ENCODE measurements at places on chromosomes 16 and 17. TPM values are rescaled to one million over a fixed set of nuclear protein-coding genes. Genes with fewer than 3 reads are reported as not detected.

Gene KRTAP9-4
- total RNA-seq = not detected

GRCh38 chr16:52070341-52071057 is 476.4 kb downstream of the TOX3 start:
- no peak overlapping the region for H3K27ac ChIP-seq
- no peak overlapping the region for H3K4me3 ChIP-seq
- no peaks in the 10 kb centered on the region for H3K27me3 ChIP-seq
- H3K36me3 ChIP-seq = no peaks in the 10 kb centered on the region

DNA sequence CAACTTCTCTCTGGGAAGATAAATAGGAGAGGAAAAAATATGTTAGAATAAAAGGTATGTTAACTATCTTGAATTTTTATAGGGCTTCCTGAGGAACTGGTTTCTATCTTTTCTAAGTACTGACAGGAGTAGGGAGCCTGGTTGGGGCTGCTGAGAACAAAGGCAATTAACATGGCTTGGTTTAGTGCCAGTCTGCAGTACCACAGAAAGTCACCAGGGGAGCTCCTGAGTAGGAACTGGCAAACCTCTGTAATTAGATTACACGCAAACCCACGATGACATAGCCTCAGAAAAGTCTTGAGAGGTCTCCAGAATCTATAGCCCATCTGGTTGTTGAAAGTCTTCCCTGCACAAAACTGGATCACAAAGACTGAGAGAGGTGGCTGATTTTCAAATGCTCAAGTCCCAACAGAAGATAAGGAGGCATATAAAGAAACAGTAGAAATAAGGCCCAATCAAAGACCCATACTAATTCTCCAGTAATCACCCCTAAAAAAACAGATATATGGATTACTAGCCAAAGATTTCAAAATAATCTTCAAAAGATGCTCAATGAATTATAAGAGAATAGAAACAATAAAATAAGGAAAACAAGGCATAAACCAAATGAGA is 11.7 kb upstream of the CNTNAP4 start:
- H3K4me1 ChIP-seq = no peaks in the 10 kb centered on the region
- H3K27me3 ChIP-seq = no peaks in the 10 kb centered on the region
- DNase-seq = peak; percentile 32
- no peak overlapping the region for H3K27ac ChIP-seq
- no peaks in the 10 kb centered on the region for H3K36me3 ChIP-seq

Gene BHLHA9
- total RNA-seq = not detected

DNA sequence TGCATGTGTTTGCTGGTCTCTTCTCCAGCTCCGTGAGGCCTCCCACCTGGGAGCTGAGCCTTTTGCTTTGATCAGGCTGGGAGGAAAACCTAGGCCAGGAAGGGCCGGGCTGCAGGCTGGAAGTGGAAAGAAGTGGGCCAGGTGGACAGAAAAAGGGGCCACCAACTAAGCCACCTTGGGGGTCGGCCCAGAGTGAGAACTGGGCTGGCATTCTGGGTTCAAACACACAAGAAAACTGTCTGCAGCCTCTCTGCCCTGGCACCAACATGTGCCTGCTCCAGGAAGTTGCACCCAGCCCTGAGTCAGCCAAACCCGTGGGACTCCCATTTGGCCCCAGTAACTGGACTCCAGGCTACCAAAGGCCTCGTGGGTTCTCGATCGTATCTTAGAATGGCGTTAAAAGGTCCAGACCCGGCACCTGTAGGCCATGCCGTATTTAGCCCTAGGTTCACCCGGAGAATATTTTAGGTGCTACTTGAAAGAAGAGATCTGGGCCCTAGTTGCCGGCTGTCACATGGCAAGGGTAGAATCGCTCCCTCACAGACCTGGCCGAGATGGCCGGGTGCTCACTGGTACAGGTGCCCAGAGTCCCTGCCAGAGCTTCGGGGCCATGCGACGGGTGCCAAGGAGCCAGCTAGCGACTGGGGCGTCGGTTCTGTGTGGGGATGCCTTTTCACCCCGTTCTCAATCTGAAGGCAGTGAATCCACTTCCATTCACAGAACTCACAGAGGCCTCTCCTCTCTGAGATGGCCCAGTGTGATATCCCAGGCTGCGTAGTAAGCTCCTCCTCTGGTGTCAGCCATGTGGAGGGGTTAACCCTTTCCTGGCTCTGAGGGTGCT is 236.6 kb downstream of the MRTFB start:
- H3K4me1 ChIP-seq = peaks cover 13% of the 10 kb centered on the region
- peak overlapping the region; percentile 85 for H3K27ac ChIP-seq
- H3K4me3 ChIP-seq = peak overlapping the region; percentile 22
- no peaks in the 10 kb centered on the region for H3K36me3 ChIP-seq

Gene WNK4
- total RNA-seq = 0.28 TPM

GRCh38 chr16:65117811-65118448 is 3.9 kb downstream of the CDH11 start:
- H3K36me3 ChIP-seq = no peaks in the 10 kb centered on the region
- DNase-seq = peak; percentile 65
- no peak overlapping the region for H3K27ac ChIP-seq

Gene ARL5C
- 0.71 TPM for total RNA-seq

GRCh38 chr16:8283195-8283594 is 307.1 kb downstream of the TMEM114 start:
- no peaks in the 10 kb centered on the region for H3K27me3 ChIP-seq
- no peak overlapping the region for H3K27ac ChIP-seq
- H3K4me3 ChIP-seq = no peak overlapping the region
- no peaks in the 10 kb centered on the region for H3K4me1 ChIP-seq
- no peak for DNase-seq
- H3K36me3 ChIP-seq = no peaks in the 10 kb centered on the region

Gene GNG13
- not detected for total RNA-seq

- no peak overlapping the region for H3K27ac ChIP-seq
- DNase-seq = no peak
- no peaks in the 10 kb centered on the region for H3K27me3 ChIP-seq
- H3K36me3 ChIP-seq = no peaks in the 10 kb centered on the region
- H3K4me1 ChIP-seq = no peaks in the 10 kb centered on the region
Observed at GRCh38 chr17:15440347-15440746, 27.1 kb downstream of the CDRT4 start.

GRCh38 chr17:281365-281999 is 71.1 kb downstream of the RPH3AL start:
- peak; percentile 23 for DNase-seq
- no peak overlapping the region for H3K27ac ChIP-seq
- H3K27me3 ChIP-seq = no peaks in the 10 kb centered on the region
- peaks cover 4% of the 10 kb centered on the region for H3K36me3 ChIP-seq
- H3K4me1 ChIP-seq = no peaks in the 10 kb centered on the region
- H3K4me3 ChIP-seq = no peak overlapping the region

Gene XYLT1
- 5.5 TPM for total RNA-seq

Gene CSH2
- not detected for total RNA-seq

GRCh38 chr16:2715966-2716885 is 3.8 kb downstream of the PRSS27 start:
- no peaks in the 10 kb centered on the region for H3K36me3 ChIP-seq
- DNase-seq = no peak
- H3K27me3 ChIP-seq = no peaks in the 10 kb centered on the region
- no peak overlapping the region for H3K27ac ChIP-seq

- no peaks in the 10 kb centered on the region for H3K4me1 ChIP-seq
- DNase-seq = no peak
- no peak overlapping the region for H3K4me3 ChIP-seq
- no peak overlapping the region for H3K27ac ChIP-seq
- no peaks in the 10 kb centered on the region for H3K36me3 ChIP-seq
Observed at GRCh38 chr16:78743556-78743955, 644.1 kb downstream of the WWOX start.

DNA sequence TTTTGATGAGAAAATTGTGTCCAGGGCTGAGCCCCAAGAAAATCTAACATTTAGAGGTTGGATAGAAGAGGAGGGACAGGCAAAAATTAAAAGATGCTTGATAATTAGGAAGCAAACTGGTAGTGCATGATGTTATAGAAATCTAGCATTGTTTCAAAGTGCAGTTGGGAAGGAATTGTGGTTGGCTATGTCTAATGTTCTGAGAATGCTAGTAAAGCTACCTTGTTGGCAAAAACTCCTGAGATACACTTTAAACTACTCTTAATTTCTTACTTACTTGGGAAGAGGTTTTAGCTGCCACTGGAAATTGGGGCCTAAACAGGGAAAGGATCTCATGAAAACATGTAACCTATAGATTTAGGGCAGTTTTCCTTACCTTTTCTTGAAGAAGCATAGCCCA is 48.3 kb downstream of the MAP2K4 start:
- H3K4me3 ChIP-seq = no peak overlapping the region
- no peak overlapping the region for H3K27ac ChIP-seq

DNA sequence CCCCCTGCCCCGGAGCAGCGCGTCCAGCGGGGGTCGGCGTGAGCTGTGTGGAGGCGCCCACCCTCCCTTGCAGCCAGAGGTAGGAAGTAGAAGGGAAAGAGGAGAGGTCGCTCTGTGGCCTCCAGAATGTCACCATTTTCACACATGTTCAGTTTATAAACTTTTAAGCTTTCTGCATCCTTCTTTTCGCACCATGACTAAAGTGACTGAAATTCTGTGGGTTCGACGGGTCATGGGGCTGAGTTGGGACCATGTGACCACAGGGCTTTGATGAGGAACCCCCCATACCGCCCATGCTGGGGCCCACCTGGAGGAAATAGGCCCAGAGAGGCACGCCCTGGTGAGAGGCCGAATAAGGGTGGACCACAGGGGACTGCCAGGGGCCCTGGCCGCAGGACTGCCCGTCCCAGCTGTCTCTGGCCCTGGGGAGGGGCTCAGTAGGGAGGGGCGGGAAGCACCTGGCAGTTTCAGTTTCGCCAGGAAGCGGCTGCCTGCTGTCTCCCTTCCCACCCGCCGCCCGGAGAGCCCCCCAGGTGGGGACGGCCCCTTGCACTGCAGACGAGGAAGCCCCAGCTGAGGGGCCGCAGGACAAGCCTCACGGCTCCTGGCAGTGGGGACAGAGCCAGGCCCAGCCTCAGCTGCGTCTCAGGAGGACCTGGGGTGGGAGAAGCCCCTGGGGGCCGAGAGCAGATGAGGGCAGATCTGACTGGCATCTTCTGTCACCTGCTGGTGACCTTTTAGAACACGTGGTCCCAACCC is 9.0 kb downstream of the CBFA2T3 start:
- H3K4me3 ChIP-seq = no peak overlapping the region
- no peaks in the 10 kb centered on the region for H3K27me3 ChIP-seq
- no peaks in the 10 kb centered on the region for H3K4me1 ChIP-seq

Gene ETV4
- 1.7 TPM for total RNA-seq

Gene TMEM235
- total RNA-seq = not detected

DNA sequence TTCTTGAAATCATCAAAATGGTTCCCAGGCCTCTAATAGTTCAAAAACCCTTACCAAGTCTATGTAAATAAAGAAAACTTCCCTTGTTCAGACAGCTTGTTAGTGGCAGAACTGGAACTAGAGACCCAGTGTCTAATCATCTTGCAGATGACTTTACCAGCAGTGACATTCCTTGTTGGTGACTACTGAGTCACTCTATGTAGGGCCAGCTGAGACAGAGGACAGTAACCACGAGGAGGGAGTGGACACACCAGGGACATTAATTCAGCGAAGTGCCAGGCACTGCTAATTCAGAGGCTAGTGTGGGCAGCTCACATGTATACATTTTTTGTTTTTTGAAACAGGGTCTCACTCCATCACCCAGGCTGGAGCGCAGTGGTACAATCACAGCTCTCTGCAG is 6.1 kb upstream of the HEATR3 start:
- no peaks in the 10 kb centered on the region for H3K27me3 ChIP-seq
- no peaks in the 10 kb centered on the region for H3K36me3 ChIP-seq
- no peak overlapping the region for H3K4me3 ChIP-seq
- H3K4me1 ChIP-seq = no peaks in the 10 kb centered on the region

- H3K4me3 ChIP-seq = no peak overlapping the region
- no peaks in the 10 kb centered on the region for H3K27me3 ChIP-seq
- peaks cover 21% of the 10 kb centered on the region for H3K4me1 ChIP-seq
- H3K36me3 ChIP-seq = no peaks in the 10 kb centered on the region
Observed at GRCh38 chr17:47278561-47278960, 24.9 kb downstream of the ITGB3 start.

- no peaks in the 10 kb centered on the region for H3K4me1 ChIP-seq
- DNase-seq = no peak
- H3K4me3 ChIP-seq = no peak overlapping the region
- no peaks in the 10 kb centered on the region for H3K27me3 ChIP-seq
Observed at GRCh38 chr16:25060920-25061319, 45.8 kb upstream of the ARHGAP17 start.

DNA sequence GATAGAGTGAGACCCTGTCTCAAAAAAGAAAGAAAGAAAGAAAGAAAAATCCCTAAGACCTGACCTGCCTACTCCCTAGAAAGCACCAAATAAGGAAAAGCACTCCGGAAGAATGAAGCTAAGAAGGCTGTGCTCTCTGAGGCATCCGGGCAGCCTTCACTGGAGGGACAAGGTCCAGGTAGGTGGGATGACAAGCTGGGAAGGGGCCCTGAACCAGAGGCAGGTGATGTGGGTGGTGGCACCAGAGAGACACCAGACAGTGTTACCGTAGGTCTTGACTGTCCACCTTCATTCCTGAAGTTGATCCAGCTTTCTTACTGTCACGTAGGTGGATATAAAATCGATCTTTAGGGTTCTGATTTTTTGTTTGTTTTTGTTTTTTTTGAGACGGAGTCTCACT is 26.3 kb downstream of the SMTNL2 start:
- no peak overlapping the region for H3K27ac ChIP-seq
- no peaks in the 10 kb centered on the region for H3K36me3 ChIP-seq
- DNase-seq = no peak
- no peaks in the 10 kb centered on the region for H3K4me1 ChIP-seq

GRCh38 chr17:48472411-48473281 is 42.6 kb upstream of the SKAP1 start:
- H3K4me3 ChIP-seq = no peak overlapping the region
- no peak overlapping the region for H3K27ac ChIP-seq
- H3K27me3 ChIP-seq = no peaks in the 10 kb centered on the region
- H3K4me1 ChIP-seq = no peaks in the 10 kb centered on the region
- no peak for DNase-seq

DNA sequence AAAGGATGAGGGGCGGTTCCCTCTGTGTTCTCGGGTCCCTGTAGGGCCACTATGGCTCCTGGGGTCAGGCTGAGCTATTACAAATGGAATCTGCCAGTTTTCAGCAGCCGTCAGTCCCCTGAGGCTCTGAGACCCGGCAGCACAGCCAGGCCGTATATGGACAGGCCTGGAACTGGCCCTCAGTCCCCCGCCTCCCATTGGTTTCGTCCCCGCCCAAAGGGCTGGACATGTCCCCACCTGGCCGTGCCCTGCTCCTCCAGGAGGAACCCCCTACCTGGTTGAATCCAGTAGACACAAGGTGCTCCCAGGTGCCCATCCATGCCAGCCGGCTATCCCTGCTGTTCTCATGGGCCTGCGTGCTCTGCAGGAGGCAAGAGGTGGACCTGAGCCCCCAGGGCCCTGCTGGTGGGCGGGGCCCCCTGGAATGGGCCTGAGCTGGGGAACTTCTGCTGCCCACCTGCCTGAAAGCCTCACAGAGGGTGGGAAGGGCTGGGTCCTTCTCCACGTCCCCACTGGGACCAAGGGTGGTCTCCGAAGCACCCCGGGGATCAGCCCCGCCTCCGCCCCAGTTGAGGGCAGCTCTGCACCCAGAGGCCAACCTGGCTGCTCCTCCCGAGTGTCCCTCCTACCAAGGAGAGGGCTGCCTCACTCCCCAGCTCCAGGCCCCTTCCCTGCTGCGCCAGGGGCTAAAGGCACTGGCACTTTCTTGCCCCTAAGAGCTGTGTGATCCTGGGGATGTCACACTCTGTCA is 16.8 kb downstream of the VASN start:
- H3K4me1 ChIP-seq = no peaks in the 10 kb centered on the region
- no peak overlapping the region for H3K27ac ChIP-seq
- H3K4me3 ChIP-seq = no peak overlapping the region
- no peak for DNase-seq

Measured in pancreas (tissue), 10 donors.